Activated gamma-delta T cell (primary cell): ENCODE measurements at places on chromosomes 3 and 15.

- DNase-seq: no peak
Measured at GRCh38 chr3:186360779-186361178, 1.3 kb downstream of the DGKG start.

DNA sequence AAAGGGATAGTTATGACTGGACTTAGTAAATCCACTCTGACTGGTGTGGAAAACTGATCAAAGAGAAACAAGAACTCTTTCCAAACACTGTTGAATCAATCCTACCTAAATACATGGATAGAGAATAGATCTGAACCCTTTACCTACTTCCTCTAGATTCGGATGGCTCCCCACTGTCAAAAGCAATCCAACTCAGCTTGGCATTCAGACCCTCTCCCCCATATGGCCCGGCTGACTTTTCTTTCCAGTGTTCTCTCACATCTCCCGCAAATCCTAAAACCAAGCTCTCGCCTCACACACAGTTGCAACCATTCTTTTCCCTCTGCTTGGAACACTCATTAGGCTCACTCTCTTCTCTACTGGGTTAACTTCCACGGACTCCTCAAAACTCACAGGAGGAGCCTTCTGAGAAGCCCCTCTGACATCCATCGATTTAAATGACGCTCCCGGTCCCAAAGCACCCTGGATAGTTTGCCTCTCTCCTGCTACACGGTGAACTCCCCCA is 639 bp downstream of the SPICE1 start:
- no peak for DNase-seq

GRCh38 chr15:63041402-63041973 is 1.1 kb upstream of the TPM1 start:
- DNase-seq: no peak

DNA sequence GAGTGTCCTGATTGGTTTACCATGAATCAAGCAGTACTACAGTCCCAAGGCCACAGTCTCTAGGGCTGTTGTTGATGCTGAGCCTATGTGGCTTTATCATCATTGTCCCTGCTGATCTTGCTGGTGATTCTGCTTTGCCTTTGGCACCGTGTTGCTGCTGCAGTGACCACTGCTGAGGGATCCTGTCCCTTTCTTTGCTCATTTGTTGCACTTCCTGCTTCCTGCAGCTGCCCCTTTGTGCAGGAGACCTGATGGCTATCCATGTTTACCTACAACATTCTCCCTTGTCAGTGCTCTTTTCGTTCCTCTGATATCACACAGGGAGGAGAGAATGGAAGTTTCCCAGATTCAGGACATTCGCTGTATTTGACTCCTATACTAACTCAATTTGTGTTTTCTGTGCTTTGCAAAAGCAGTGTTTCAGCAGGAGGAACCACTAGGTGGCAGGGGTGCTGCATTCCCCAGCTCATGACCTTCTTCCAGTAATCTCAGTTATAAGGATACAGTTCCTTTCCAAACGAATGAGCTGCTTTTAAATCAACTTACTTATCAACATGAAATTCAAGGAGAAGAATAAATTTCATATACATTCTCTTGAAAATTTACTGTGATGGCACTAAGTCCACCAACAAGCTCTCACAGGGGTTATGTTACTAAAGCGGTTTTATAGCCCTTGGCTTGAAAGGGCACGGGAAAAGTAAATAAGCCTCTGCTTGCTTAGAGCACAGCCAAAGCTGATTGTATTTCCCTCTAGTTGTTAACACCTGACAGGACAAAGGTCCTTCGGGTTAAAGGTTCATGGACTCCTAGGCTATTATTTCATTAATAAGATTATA is 9.7 kb upstream of the THUMPD3 start:
- no peak for DNase-seq

DNA sequence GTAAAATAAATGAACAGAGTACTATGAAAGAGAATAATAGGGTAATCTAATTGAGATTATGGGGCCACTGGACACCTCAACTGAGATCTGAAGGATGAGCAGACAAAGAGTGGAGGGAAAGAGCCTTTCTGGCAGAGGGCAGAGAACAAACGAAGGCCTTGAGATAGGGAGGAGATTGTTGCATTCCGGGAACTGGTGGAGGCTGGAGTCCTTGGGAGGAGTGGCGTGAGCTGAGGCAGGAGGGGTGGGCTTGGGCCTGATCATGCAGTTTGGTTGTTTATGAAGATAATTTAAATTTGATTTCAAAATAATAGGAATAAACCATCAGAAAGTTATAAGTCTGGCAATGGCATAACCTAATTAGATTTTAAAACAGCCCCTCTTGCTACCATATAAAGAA is 59.5 kb upstream of the GALNT15 start:
- no peak for DNase-seq

GRCh38 chr3:74489050-74489792 is 125.2 kb downstream of the CNTN3 start:
- no peak for DNase-seq

DNA sequence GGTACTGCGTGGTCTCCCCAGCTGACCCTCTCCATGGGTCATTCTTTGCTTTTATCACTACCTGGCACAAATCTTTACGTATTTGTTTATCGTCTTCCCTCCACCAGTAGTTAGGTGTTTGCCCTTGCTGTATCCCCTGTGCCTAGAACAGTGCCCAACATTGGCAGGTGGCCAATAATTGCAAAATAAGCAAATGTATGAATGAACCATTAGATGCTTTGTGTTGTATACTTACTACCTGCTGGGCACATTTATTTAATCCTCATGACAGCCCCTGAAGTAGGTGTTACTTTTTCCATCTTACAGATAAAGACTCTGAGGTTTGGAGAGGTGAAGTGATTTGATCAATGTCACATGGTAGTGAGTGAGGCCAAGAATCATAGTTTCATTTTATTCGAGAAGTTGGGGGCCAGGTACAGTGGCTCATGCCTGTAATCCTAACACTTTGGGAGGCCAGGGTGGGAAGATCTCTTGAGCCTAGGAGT is 2.0 kb upstream of the TWF2 start:
- DNase-seq: no peak
